ENCODE measurements at places on chromosomes 3 and 15.
A peak's percentile ranks its signal among the peaks of the same experiment; 100 is the strongest.

- DNase-seq = peak; percentile 6
Observed at GRCh38 chr3:194280777-194281176, 70.4 kb downstream of the CPN2 start.

DNA sequence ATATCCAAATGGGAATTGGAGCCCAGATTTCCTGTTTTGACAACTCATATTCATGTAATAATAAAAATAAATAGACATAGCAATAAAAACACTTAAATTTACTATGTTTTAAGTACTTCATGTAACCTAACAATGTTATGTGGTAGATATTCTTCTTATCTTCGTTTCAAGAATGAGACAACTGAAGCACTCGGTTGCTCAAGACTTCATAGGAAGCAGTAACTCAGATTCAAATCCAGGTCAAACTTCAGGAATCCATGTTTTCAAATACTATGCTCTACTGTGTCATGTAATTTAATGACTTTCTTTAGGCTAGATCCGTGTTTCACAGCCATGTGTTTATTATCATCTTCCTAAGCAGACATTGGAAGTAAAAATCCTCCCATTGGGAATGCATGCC, 492.2 kb downstream of the CNTN3 start:
- DNase-seq = no peak

GRCh38 chr3:66991459-66991858, 6.6 kb upstream of the KBTBD8 start:
- no peak for DNase-seq

GRCh38 chr3:108518895-108519294, 8.5 kb upstream of the MYH15 start:
- no peak for DNase-seq

All from right hindlimb (tissue), 1 donor.